ENCODE measurements at places on chromosomes 1 and 21.

DNA sequence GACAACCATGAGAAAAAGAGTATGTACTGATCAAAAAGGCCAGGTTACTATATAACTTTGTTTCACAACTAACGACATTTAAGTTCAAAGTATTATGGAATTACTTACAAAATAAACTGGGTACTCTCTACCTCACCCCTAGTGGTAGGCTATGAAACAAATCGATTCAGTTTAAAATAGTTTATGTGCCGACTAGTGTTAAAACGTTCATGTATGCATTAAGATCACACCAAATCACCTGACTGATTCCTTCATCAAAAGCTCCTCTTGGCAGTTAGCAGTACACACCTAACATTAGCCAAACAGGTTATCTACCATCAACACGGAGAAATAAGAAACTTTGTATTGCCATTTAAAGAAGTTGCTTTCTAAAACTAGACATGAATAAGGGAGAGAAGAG, 137.1 kb downstream of the AKT3 start:
- peak; percentile 76 for DNase-seq

DNA sequence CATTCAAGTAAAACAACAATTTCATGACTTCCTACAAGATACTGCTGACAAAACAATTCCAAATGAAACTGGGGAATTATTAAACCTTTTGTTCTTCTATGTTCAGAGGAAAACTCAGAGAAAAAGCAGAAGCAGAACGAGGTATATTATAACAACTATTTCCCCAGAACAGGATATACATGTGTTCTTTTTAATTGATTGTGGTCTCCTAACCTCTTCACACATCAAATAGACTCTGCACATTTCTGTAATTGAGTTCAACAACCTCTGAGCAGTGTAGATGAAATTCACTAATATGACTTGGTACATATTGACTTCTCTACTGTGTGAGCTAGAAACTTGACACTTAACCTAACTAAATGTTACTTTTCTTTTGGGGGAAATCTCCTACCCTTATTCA, 584.2 kb downstream of the NEGR1 start:
- no peak for DNase-seq

- DNase-seq, result no peak
Measured at GRCh38 chr1:80565406-80565805, 1235.3 kb upstream of the ADGRL2 start.

DNA sequence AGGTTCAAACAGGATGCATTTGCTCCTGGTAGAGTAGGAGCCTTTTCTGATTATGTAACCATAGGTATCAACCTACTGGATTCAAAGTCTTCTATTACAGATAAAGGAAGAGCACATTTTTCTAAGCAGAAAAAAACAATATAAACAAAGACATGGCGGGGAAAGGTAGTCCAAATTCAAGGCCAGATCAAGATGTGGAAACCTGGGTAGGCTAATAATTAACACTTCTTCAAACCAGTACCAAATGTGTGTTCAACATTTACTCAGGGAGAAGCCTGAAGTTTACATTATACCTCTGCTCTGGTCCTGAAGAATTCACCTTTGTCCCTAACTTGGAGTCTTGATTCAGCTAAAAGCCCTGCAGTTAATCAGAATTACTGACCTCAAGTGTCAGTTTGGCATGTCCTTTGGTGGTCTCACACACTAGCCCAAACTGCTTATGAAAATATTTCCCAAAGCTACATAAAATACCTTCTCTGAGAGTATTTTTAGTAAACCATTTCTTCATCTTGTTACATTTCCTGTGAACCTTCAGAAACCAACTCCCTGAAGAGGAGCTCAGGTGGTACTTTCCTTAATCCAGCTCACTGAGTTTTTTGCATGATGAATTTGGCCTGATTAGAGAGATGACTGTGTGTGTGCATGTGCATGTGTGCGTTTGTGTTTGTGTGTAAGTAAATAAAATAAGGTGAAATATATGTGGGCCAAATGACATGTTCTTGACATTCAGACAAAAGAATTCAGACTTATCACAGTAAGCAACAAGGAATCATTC, 70.2 kb downstream of the TOR3A start:
- no peak for DNase-seq

GRCh38 chr1:237235091-237235490, 193.1 kb downstream of the RYR2 start:
- no peak for DNase-seq

- no peak for DNase-seq
Measured at GRCh38 chr1:161342821-161343220, 24.9 kb downstream of the CFAP126 start.

- DNase-seq, result no peak
Measured at GRCh38 chr1:113540335-113540734, 150.0 kb downstream of the MAGI3 start.

DNA sequence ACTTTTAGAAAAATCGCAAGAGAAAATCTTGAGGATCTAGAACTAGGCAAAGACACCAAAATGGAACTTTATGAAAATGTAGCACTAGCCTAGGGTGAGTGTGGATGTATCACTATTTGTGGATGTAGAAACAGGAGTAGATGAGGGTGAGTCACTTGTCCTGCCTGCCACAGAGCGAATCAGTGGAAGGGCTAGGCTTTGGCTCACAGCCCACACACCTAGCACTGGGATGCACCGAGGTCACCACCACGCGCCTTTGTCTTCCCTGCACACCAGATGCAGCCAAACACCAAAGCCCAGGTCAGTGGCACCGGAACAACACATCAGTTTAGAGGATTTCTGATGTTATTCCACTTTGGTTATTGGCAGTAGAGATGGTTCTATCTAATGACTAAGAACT, 38.2 kb downstream of the PKNOX1 start:
- DNase-seq, result no peak

DNA sequence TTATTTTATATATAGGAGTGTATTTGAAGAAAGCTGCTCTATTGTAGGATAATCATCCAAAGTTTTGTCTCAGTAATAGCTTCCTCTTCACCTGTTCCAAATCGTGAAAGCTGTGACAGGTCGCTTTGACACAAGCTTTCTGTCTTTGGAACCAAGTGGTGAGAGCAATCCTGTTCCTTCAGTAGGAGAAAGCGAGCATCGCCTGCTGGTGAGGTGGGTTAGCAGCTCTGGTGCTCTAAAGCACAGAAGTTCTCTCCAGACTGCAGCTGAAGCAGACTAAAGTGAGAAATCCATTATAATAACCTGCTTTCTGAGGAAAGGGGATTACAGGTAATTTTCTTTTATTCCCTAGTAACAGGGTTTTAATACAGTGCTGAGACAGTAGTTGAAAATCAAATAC, 803.8 kb downstream of the ADGRL2 start:
- DNase-seq, result no peak

DNA sequence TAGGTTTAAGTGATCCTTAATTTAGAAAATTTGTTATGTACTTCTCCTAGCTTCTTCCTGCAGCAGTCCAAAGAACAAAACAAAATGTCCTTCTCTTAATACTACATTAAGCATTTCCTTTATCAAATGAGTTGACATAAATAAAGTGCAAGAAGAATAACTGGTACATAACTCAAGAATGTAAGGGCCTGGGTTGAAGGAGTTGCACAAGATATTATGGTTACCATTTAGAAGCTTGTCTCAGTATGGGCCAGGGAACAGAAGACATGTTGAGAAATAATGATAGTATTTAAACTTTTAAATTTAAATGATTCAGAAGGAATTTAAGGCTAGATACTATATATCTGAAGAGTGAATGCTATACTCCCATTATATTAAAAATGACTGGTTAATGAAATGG, 23.5 kb downstream of the SUCO start:
- DNase-seq, result no peak

DNA sequence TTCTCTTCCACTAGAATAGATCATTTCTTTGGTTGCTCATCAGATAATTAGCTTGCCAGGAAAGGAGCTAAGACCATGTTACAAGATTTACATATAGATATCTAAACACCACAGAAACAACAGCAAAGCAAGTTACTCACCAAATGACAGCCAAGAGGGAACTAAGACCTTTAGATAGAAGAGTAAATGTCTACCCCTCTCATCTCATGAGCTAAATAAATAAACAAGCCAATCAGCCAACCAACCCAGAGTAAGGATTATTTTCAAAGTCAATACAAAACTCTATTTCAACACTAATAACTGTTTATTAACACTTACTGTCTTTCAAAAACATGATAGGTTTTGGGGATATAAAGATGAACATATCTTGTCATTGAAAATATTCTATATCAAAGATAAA, 474.7 kb downstream of the LMO4 start:
- no peak for DNase-seq

DNA sequence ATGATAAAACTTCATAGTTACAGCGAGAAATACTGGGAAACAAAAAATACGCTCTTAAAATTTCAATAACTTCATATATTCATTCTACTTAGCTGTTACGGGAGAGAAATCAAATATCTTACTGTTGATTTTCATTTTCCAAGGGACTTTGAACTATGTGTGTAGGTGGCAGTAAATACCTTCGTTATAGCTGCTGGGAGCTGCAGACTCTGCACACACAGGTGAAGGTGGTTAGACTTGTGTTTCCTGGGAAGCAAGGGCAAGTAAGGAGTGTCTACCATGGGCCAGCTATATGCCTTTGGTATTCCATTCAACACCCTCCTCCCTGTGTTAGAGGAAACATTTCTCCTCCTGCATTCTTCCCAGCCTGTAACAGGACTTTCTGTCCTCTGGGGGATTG, 51.4 kb upstream of the DIRAS3 start:
- DNase-seq, result no peak

DNA sequence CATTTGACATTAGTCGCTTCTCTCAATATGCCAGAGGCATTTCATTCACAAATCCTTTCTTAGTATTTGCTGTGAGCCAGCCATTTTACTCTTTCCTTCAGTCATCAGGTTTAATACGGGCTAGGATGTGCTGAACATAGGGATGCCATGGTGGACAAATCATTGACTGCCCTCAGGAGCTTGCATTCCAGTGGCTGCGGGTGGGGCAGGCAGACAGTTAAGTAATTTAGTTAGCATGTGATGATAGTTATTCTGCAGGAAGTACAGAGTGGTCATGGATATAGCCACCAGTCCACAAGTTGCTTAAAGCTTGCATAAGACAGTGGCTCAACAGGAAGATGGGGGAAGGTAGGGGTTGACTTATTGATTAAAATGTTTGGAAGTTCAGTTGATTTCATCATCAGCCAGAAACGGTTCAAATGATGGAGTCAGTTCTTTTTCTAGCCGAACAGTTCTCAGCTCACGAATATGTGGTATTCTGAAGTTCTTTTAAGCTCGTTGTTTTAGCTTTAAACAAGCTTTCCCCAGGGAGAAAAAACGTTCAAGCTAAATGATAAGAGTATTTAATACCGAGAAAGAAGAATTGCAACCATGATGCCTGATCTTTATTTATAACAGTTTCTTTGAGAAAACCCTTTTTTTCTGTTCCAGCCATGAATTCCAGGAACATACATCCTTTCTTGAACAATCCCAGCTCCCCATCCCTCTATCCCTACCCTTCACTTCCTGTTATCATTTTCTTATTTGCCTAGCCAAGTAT, 1.4 kb downstream of the SLC22A15 start:
- no peak for DNase-seq

GRCh38 chr1:222824641-222825040, 9.8 kb downstream of the DISP1 start:
- no peak for DNase-seq

- DNase-seq, result no peak
Measured at GRCh38 chr1:169115891-169116585, 9.5 kb downstream of the ATP1B1 start.
